ENCODE measurements at places on chromosomes 3 and 15.
A peak's percentile ranks its signal among the peaks of the same experiment; 100 is the strongest.

GRCh38 chr15:74400915-74401757 lies 32.6 kb downstream of the SEMA7A start:
- no peak for DNase-seq

DNA sequence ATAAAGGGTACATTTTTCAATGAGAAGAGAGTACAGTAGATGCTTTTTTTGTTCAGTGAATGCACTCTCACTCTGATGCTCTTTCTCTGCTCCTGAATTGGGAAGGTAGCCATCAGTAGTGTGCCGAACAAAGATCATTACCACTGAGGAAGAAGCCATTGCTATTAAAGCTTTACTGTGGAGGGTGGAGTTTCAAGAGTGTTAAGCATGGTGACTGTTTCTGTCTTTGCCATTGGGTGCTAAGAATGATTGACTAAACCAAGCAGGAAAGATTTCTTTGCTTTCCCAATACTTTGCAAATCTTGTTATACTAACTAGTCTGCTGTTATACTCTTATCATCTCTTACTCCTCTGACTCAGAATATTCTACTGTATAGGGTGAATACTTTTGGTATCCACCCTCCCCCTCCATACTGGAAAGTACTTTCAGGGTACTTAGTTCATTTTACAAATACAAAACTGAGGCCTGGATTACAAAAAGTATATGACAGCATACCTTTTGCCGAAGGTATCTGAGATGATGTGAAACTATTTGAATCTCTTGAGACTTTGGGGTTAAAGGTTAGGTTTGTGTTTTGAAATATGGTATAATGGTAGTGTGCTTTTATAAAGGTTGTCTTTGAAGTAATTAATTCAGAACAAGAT lies 1.7 kb downstream of the RAB11A start:
- no peak for DNase-seq

DNA sequence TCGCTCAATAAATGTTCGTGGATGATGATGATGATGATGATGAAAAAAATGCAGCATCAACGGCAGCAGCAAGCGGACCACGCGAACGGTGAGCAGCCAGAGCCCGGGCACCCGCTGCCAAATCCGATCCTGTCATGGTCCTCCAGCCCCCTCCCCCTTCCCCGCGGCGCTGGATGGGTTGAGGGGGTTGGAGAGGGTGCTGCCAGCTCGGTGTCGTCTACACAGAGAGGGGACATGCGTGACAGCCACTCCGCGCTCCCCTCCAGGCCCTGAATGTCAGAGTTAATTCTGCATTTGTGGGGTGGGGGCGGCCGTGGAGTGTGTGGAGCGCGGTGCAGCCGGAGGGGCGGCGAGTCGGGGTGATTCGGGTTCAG lies 722 bp downstream of the CACNA1D start:
- no peak for DNase-seq

DNA sequence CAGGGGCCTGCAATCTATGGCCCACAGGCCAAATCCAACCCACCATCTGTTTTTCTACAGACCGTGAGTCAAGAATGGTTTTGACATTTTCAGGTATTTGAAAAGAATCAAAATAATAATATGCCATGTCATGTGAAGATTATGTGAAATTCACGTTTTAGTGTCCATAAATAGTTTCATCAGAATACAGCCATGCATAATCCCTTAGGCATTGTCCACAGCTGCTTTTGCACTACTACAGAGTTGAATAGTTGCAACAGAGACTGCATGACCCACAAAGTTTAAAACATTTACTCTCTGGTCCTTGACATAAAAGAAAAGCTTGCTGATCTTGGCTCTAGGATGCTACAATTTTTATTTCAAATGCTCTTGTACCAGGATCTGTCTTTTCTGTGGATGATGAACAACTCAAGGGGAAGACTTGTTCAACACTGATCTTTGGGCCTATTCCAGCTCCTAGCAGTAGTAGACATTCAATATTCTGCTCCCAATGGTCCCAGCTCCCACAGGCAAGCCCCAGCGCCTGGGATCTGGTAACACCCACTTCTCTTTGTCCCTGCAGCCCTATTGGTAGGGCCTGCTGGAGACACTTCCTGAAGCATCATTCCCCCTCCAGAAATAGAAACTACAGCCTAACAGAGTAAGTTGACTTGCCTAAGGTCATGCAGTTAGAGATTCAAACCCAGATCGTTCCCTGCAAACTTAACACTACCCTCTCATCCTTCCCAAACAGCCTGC lies 76.9 kb downstream of the MRPL46 start:
- no peak for DNase-seq

- no peak for DNase-seq
Observed at GRCh38 chr15:55784286-55784685, 41.3 kb upstream of the PRTG start.

DNA sequence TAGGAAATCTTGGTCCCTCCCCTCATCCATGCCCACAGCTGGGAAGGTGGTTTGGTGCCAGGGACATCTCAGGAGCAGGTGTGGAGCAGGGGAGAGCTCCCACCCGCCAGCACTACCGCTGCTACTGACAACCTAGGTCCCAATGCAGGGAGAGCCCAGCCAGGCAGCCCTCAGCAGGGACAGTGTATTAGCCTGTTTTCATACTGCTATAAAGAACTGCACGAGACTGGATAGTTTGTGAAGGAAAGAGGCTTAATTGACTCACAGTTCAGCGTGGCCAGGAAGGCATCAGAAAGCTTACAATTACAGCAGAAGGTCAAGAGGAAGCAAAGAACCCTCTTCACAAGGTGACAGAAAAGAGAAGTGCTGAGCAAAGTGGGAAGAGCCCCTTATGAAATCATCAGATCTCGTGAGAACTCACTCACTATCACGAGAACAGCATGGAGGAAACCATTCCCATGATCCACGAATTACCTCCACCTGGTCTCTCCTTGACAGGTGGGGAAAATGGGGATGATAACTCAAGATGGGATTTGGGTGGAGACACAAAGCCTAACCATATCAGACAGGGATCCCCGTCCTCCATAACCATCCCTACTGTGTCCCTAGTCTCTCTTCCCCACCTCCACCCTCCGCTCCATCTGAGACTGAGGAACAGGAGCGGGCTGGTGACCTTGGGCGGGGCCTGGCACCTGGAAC lies 218.6 kb downstream of the TBC1D2B start:
- DNase-seq, result no peak

DNA sequence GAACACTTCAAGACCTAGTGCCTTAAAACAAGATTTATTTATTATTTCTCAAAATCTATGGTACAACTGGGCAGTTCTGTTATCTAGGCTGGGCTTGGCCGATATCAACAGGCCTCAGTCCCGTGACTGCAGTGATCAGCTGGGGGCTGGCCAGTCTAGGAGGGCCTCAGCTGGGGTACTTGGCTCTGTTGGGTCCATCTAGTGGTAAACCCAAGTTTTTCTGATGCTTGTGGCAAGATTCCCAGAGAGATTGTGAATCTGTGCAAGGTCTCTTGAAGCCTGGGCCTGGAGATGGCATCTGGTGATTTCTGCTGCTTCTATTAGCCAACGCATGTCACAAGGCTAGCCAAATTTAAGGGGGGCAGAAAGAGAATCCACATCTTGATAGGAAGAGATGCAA lies 482.4 kb upstream of the SGO1 start:
- no peak for DNase-seq

DNA sequence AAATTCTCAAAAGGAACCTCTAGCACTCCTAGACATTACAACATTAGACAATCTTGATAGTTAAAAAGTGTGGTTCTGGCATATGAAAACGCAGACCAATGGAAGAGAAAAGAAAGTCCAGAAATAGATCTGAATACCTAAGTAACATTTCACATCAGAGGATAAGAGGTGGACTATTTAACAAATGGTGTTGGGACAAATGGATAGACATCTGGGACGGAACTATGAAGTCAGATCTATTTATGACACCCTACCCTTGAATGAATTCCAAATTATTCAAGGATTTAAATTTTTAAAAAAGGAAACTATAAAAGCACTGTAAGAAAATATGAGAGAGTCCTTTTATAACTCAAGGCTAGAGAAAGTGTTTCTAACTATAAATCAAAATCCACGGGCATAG lies 111.3 kb downstream of the SCN11A start:
- DNase-seq, result no peak

- DNase-seq, result no peak
Observed at GRCh38 chr3:99686469-99686868, 48.1 kb downstream of the COL8A1 start.

DNA sequence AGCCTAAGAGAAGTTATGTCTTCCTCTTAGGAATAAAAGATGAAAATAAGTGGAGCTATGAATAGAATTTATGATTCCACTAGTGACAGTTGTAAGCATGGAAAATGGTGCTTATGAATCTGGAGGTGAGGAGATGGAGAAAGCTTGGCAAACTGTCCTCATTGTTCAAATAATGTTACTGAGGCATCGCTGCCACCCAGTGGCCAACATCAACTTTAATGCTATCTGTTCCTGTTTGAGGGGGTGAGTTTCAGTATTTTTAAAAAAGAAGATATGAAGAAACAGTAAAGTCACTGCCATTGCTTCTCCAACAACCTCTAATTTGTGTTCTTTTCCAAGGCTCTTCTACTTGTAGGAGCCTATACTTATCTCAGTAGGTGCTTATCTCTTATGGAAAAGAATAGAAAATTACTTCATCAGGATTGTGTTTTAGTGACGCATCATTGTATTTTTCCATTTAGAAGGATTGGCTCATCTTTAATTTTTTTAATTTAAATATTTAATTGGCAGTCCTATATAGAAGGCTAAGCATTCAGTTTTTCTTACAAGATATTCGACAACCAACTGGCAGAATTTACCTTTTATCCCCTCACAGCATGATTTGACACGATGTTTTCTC lies 260.4 kb upstream of the P2RY1 start:
- DNase-seq, result peak; percentile 5

DNA sequence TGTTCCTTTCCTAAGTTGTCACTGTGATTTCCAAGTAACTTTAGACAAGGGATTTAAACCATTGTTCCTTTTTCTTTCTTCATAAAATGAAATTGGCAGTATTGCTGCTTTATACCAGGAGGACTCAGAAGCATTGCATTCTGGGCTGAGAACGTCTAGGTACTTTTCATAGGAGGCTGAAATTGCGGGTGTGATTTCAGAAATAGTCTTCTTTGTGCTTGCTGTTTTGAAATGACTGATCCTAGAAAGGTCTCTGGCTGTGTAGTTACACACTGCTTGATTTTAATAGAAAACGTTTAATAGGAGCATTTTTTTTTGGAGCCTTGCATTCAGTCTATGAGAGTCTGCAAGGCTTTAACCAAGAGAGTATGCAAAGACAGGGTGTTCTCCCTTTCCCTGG lies 56.3 kb downstream of the PPM1L start:
- no peak for DNase-seq

All from stimulated activated CD4-positive, alpha-beta T cell treated with anti-CD3 and anti-CD28 coated beads, Interleukin-12 subunit alpha, Interleukin-12 subunit beta, amount 100 ng/mL, for 24 hours (primary cell).